Renal pelvis (tissue), 12 donors: ENCODE measurements at places on chromosomes 2 and 18. TPM values are rescaled to one million over a fixed set of nuclear protein-coding genes. Genes with fewer than 3 reads are reported as not detected.

The LBX2 gene
- polyA plus RNA-seq = 3.9 TPM

DNA sequence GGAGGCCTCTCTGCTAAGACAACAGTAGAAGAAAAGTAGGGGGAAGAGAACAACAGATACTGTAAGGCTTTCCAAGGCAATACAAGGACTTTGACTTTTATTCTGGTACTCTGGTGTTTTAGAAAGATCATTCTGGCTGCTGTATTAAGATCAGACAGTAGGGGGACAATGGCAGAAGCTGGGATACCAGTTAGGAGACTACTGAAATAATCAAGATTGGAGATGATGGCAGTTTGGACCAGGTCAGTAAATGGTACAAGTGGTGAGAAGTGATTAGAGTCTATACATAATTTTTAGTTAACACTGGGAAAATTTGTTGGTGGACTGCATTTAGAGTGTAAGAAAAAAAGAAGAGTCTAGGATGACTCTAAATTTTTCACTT is 139.7 kb downstream of the ROCK1 start:
- no peak for DNase-seq

- peak; percentile 48 for DNase-seq
These were observed 220.8 kb downstream of the GULP1 start for GRCh38 chr2:188512456-188512855.

DNA sequence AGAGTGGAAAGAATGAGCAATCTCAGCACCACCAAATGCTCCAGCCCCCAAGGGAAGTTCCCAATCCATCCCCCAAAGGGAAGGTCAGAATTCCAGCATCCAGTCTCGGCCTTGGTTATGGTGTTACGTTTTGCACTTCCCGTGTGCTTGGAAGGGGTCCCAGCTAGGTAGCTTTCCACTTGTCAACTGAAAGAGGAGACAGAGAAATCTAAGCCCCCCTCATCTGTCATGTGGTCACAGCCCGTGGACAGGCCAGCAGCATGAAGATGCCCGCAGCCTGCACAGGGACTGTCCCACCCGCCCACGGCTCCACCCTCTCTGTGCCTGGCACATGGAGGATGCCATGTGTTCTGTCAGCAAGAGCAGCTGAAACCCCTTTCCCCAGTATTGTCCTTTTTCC is 32.1 kb downstream of the RHOB start:
- DNase-seq = no peak

DNA sequence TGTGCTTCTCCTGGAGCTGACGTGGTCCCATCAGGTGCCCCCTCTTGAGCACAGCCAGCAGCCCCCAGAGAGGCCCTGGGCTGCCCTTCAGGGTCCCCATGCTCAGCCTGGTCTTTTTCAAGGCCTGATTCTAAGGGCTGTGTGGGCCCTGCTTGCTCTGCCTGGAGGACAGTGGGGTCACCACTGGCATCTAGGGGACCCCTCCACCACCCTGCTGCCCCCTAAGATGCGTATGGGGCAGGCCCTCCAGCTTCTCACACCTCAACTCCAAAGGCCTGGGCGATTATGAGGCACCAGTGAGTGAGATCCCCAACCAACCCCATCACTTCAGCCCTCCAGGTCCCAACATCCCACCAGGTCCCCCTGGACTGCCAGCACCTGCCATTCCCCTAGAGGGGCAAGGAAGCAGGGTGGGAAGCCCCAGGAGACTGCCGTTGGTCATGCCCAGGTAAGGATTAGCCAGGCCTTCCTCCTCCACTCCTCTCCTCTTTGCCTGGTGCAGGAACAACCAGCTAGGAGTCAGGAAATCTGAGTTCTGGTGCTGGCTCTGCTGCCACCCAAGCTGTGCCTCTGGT is 114.4 kb downstream of the SMAD7 start:
- DNase-seq = no peak

- no peak for DNase-seq
These were observed 45.3 kb upstream of the HS6ST1 start for GRCh38 chr2:128363934-128364361.

GRCh38 chr2:60602388-60602787 is 48.9 kb upstream of the BCL11A start:
- DNase-seq = no peak
